Muscle of arm (tissue), 14 donors: ENCODE measurements at places on chromosomes 6 and 20. TPM values are rescaled to one million over a fixed set of nuclear protein-coding genes. Genes with fewer than 3 reads are reported as not detected.

THBD gene
- 8.1 TPM for polyA plus RNA-seq

NOX3 gene
- polyA plus RNA-seq, result not detected

LBP gene
- not detected for polyA plus RNA-seq

SMOC2 gene
- polyA plus RNA-seq, result 104 TPM

DNAH8 gene
- 5.4 TPM for polyA plus RNA-seq

LY6G6F gene
- polyA plus RNA-seq, result 0.27 TPM

IP6K3 gene
- polyA plus RNA-seq, result 12.5 TPM

MAP3K4 gene
- polyA plus RNA-seq, result 22.3 TPM

MICB gene
- 0.94 TPM for polyA plus RNA-seq
